ENCODE measurements at places on chromosomes 3 and 15.

DNA sequence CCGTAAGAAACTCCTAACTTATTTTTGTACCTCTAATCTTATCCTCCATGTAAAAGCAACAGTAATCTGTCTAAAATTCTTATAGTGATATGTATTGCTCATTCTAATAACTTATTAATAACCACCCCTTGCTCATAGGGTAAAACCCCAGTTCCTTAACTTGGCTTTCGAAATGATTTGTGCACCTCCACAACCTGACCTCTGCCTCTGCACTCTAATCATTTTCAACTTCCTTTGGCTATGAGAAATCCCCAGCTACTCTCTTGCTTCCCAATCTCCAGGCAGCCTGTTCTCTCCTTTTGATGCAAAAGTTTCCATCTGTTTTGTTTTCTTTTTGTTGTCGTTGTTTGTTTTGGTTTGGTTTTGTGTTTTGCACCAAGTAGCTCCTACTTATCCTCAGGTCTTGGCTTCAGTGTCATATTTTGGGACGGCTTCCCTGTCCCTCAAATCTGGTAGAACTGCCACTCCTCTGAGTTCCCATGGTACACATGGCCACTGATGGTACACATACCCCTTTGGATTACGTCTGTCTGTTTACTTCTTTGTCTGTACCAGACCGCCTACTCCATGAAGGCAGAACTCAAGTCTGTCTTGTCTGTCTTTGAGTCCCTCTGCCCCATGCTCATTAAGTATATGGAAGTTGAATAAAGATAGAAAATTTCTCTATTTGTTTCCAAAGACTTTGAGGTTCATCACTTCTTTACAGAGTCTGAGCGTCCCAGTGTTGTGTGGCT, 105.6 kb upstream of the TGFBR2 start:
- DNase-seq: no peak

- DNase-seq: no peak
Observed at GRCh38 chr15:89806210-89806558, 8.5 kb downstream of the ANPEP start.

DNA sequence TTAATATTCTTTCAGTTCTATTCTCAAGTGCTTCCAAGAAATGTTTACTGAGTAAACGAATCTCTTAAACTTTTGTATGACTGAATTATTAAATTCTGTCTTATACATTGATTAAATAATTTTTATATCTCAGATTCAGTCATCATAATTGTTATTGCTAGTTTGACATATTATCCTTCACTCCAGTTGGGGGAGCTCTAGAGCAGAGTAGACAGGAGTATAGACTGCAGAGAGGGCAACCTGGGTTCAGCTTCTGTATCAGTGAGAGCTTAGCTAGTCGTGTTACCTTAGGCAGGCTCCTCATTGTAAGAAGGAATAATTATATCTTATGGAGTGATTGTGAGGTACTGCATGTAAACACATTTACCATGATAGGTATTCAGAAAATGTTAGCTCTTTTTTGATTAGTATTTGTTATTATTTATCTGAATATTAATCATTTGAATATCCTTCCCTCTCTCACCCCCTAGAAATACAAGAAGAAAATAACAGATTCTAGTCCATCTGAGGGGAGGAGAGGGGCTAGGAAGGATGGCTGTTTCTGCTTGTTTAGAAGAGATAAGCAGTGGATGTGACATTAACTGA, 31.0 kb upstream of the ZCWPW2 start:
- DNase-seq: no peak

DNA sequence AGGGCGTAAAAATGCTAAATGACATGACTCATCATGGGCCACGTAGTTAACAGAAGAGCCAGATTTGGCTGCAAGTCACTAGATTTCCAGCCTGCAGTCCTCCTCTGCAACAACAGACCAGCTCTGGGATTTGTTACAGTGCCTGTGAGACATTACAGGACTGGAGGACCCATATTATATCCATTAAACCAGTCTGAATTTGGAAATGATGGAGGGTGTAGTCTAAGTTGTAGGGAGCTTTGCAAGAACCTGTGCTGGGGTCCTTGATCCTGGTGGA, 10.8 kb downstream of the ZNF774 start:
- DNase-seq: no peak

DNA sequence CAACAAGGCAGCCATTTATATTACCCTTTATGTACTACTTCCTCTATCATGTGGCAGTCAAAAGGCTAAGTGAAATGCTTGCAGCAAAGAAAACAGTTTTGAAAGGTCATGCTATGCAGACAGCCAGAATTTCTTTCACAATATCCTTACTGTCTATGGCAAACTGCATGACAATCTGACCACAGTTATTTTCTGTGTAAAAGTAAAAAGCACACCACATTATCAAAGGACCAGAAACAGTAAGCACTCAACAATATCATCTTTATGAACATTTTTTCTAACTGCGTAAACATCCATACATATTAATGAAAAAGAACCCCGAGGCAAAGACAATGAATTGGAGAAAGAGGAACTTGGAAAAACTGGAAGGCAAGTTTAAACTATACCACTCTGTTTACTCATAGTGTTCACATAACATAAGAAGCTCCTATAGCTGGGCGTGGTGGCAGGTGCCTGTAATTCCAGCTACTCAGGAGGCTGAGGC, 47.9 kb downstream of the PIK3CB start:
- DNase-seq: no peak

DNA sequence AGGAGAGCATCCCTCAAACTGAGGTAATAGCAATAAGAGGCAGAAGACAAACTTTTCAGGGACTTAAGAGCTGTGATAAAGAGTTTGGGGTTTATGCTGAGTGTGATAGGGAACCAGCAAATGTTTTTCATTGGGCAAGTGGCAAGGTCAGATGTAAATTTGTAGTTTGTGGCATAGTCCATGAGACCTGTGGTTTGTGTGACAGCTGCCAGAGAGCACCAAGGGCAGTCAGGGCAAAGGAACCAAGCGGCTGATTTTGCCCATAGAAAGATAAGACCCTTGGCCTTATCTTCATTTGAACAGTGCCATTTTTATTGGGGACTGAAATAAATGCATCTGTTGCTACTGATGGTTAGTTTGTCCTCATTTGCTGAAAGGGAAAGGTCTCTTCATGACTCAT, 220.3 kb downstream of the LRRN1 start:
- no peak for DNase-seq

GRCh38 chr3:152818027-152818426, 16.9 kb upstream of the P2RY1 start:
- DNase-seq: no peak

- DNase-seq: no peak
Observed at GRCh38 chr15:56244811-56245576, 1.3 kb upstream of the RFX7 start.

GRCh38 chr15:28111543-28111942, 12.4 kb upstream of the OCA2 start:
- DNase-seq: no peak

- no peak for DNase-seq
Observed at GRCh38 chr15:54298396-54298795, 320.2 kb downstream of the UNC13C start.

GRCh38 chr15:56045068-56045748, 51.8 kb upstream of the NEDD4 start:
- no peak for DNase-seq

GRCh38 chr3:127164615-127165014, 28.3 kb upstream of the PRR23E start:
- no peak for DNase-seq

- no peak for DNase-seq
Observed at GRCh38 chr15:81111018-81111417, 23.1 kb upstream of the CFAP161 start.

- no peak for DNase-seq
Observed at GRCh38 chr15:47887241-47887800, 170.0 kb downstream of the SEMA6D start.

GRCh38 chr3:183878071-183878470, 6.6 kb downstream of the PARL start:
- DNase-seq: no peak

- no peak for DNase-seq
Observed at GRCh38 chr3:152126260-152126659, 142.5 kb upstream of the MBNL1 start.

- DNase-seq: no peak
Observed at GRCh38 chr3:52004163-52004787, 8.6 kb upstream of the RPL29 start.

GRCh38 chr3:5140230-5140621, 18.1 kb downstream of the ARL8B start:
- DNase-seq: no peak

DNA sequence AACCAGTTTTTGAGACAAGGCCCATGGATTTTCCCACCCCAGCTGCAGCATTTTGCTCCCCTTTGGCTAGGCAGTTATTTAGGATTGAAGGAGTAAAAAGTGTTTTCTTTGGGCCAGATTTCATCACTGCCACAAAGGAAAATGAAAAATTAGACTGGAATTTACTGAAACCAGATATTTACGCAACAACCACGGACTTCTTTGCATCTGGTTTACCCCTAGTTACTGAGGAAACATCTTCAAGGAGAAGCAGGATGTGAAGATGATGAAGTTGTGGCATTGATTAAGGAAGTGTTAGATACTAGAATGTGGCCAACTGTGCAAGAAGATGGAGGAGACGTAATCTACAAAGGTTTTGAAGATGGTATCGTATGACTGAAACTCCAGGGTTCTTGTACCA, 165.2 kb upstream of the MYRIP start:
- no peak for DNase-seq

DNA sequence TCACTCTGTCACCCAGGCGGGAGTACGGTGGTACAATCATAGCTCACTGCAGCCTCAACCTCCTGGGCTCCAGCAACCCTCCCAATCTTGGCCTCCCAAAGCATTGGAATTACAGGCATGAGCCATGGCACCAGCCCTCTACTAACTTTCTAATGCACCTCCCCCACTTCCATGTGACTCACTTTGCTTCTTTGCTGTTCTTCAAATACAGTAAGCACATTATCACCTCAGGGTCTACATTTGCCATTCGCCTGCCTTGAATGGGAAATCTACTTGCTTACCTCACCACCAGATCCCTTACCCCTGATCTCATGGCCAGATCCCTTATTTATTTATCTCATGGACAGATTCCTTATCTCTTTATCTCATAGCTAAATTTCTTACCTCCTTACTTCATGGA, 235.3 kb downstream of the KCNMB2 start:
- no peak for DNase-seq

GRCh38 chr3:27078246-27078913, 290.8 kb downstream of the NEK10 start:
- DNase-seq: no peak

DNA sequence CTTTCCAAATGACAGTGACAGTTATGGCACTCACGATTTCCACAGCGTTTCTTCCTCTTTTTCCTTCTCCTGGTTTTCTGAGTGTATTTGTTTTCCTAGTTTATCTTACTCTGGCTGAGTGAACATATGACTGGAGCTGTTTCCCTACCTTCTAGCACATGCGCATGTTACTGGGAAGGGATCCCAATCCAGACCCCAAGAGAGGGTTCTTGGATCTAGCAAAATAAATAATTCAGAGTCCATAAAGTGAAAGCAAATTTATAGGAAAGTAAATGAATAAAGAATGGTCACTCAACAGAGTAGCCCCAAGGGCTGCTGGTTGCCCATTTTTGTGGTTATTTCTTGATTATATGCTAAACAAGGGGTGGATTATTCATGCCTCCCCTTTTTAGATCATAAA, 23.8 kb downstream of the METTL6 start:
- no peak for DNase-seq

DNA sequence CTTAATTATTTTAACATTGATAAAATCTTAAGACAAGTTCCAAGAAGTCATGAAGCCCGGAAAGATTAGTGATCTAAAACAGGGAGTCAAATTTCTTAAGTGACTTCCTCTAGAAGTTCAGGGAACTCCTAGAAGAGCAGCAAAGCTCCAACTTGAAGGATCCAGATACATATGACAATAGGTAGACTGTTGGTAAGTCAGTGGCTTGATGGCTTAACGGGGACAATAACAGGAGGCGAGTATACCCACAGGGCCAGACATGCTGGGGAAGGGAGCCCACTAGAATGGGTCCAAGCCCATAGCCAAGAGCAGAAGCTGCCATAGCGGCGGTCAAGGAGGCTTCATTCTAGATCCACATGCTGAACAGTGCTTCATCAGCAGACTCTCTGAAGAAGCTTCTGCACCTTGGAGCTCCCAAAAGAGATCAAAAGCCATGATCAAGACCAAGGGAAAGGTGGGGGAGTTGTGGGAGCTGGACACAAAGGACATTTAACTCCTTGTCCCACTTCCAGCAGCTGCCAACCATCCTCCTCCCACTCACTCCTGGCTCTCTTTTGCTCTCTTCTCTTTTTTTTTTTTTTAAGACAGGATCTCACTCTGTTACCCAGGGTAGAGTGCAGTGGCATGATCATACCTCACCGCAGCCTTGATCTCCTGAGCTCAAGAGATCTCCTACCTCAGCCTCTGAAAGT, 10.2 kb upstream of the CA12 start:
- no peak for DNase-seq

DNA sequence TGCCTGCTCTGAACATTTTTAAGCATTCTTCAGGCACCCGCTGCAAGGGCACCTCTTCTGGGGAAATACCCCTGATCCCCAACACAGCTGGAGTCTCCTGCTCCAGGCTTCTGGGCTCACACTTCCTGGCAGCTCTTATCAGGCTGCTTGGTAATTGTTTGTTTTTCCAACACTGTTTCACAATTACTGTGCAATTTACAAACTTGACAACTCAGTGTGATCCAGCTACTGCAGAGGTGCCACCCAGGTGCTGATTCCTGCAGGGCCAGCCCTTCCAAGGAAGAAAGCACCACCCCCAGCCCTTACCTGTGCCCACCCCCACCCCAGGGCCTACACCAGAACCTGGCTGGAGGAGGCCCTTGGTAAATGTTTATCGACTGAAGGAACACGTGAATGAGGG, 66.5 kb downstream of the MAGEF1 start:
- DNase-seq: no peak

GRCh38 chr3:42914771-42915515, 9.0 kb downstream of the ZNF662 start:
- no peak for DNase-seq

- no peak for DNase-seq
Observed at GRCh38 chr3:189799366-189799765, 168.2 kb downstream of the TP63 start.

DNA sequence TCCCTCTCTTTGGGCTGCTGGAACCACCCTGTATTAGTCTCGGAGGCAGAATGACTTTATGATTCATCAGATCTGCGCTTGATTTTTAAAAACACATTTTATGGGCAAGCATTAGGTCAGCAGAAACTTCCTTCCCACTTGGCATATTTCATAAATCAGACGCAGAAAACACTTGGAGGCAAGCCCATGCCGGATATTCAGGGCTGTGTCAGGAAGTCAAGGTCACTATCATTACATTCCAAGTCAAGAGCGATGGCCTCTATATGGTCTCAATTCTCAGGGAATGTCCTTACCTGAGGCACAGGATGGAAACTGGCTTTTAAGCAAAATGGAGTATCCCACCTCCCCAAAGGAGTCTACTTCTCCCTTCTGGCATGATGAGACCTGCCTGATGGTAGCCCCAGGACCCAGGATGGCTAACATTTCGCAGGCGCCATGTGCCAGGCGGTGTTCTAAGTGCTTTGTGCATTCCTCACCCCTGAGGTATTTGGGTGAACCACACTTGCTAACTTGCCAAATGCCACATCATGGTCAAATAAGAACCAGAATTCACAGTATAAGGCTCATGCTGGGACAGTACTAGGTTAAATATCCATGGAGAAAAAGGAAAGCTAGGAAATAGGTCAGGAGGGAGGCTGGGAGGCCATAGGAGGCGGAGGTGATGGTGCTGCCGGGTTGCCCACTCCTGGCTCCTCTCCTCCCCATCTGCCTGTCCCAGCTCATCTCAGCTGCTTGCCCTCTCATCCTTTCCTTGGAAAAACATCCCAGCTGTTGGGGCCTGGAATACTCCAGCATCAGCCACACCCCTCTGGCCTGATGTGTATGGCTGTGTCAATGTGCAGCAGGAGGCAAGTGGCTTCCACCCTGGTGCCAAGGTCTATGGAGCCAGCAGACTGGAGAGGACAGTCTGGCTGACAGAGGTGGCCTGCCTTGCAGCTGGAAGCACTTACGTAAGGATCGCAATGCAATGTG, 18.8 kb downstream of the BCL2L10 start:
- DNase-seq: peak; percentile 29
